ENCODE measurements at places on chromosomes 13 and 19.

- DNase-seq: no peak
Measured at GRCh38 chr13:82565201-82565600, 1317.1 kb downstream of the SLITRK1 start.

DNA sequence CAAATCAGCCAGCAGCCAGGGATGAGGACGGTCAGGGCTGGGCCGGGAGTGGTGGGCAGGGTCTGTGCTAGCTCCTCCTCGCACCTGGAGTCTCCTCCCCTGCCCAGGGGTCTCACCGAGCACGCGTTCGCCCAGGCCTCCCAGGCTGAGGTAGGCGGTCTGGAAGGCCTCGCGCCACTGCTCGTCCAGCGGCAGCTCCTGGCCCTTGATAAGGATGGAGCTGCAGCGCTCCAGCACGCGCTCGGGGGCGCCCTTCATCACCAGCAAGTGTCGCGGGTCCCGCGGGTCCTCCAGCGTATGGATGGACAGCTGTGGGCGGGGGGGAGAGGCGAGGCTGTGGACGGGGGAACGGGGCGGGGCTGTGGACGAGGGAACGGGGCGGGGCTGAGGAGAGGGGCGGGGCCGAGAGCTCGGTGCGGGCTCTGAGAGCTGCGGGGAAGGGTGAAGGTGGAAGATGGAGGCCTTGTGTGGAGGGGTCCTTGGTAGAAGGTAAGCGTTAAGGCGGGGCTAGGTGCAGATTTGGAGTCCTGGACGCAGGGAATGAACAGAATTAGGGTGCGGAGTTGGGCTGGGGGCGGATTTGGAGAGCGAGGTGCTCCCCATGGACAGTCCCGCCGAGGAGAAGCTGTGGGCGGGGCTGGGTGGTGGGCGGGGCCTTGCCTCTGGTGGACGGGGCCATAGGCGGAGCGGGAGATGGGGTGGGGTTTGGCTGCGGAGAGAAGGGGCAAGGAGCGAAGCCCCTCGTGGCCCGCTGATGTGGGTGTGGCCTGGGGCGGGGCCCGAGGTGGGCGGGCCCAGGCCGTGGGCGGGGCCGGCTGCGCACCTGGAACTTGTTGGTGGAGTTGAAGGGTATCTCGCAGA, 5.7 kb downstream of the ATP4A start:
- DNase-seq: peak; percentile 90

DNA sequence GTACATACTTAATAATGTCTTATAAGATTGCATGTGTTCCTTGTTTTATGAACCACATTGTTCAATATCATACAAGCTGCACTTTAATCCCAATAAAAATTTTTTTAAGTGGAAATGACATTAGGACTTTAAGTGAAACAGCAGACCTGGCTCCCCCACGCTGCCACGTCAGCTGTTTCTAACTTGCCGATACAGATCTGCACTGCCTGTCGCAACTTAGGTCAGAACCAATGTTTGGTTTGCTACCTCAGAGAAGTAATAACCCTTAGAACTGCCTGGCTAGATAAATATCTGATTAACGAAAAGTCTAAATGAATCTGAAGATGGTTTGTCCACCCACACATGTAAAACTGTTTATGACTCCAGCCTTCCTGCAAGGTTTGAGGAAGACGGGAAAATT, 327.5 kb upstream of the DACH1 start:
- no peak for DNase-seq

- peak; percentile 82 for DNase-seq
Measured at GRCh38 chr19:50427997-50428425, 4.7 kb upstream of the MYBPC2 start.

- DNase-seq: no peak
Measured at GRCh38 chr19:13404236-13404635, 102.0 kb downstream of the CACNA1A start.

DNA sequence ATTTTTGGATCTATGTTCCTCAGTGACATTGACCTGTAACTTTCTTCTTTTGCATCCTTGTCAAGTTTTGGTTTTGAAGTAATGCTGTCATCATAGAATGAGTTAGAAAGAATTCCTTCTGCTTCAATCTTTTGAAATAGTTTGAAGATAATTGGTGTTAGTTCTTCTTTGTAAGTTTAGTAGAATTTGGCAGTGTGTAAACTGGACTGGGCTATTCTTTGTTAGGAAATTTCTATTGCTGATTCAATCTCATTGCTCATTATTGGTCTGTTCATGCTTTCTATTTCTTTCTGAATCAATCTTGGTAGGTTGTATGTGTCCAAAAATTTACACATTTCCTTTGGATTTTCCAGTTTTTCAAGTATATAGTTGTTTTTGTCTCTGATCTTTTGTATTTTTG, 101.7 kb upstream of the SPRY2 start:
- DNase-seq: no peak

DNA sequence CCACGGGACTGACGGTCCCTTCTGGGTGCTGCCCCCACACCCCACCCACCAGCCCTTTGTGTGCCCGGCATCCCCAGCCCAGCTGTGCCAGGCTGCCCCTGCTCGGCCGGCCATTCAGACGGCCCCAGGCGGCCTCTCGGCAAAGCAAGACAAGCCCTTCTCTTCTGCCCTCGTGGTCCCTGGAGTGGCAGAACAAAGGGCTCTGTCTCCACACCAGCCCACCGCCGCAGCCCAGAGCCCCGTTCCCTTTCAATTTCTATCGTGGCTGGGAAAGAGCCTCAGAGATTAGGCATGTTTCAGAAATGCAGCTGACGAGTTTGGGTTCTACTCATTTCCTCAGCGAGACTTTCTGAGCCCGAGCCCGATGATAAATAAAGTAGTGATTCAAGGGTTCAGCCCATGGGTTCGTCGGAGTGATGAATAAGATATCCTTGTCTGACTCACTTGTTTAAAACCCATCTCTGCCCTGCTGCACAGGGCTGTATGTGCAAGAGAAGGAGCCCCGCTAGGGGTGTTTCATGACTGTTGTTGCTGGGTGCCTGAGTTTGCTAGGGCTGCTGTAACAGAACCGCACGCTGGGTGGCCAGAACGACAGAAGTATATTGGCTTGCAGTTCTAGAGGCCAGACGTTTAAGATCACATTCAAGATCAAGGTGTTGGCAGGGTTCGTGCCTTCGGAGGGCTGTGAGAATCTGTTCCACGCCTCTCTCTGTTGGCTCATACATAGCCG, 4.3 kb downstream of the MYO9B start:
- DNase-seq: peak; percentile 87

GRCh38 chr19:3184847-3185460, 776 bp upstream of the NCLN start:
- DNase-seq: peak; percentile 96

DNA sequence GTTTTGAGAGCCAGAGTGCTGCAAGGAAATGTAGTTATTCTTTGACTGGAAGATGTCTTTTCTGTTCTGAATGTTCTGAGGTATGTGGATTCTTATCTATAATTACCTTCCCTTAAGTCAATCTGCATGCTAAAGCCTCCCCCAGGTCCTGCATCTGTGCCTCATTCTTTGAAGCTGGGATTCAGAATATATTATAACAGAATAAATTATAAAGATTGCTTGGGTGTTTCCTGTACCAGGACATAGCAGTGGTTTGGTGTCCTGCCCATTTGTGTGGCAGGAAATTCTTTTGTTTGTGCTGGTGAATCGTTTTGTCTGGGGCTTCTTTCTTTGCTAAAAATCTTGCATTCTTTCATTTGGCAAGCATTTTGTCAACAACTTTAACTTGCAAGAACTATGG, 60.2 kb downstream of the ITGBL1 start:
- DNase-seq: no peak

- DNase-seq: peak; percentile 16
Measured at GRCh38 chr19:7262470-7262869, 31.7 kb downstream of the INSR start.

DNA sequence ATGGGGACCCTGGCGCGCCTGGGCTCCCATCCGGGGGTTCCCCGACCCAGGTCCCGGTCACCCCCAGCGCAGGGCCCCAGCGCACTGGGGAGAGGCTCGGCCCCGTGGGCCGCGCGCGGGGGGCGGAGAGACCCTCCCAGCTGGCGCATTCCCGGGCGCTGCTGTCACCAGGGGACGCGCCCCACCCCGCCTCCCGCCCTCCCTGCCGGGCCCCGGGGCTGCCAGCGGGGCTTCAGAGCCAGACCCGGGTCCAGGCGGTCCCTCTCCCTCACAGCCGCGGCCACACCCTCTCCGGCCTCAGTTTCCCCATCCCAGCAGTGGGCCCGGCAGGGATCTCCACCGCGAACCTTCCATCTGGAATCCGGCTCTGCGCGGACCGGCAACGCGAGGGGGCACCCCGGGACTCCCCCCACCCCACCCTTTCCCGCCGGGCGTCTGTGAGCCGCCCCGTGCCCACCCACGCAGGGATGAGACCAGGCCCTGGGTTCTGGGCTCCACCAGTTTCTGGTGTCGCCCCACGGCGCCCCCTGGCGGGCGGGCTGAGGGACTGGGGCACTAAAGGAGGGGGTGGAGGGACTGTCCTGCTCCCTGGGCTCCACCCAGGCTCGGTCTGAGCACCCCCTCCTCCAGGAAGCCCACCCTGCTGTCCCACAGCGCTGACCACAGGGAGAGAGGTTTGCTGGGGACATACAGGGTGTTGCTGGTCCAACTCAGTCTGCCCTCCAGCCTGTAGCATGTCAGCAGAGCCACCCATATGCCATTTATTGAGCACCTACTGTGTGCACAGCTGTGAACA, 878 bp upstream of the ADAMTSL5 start:
- DNase-seq: no peak

DNA sequence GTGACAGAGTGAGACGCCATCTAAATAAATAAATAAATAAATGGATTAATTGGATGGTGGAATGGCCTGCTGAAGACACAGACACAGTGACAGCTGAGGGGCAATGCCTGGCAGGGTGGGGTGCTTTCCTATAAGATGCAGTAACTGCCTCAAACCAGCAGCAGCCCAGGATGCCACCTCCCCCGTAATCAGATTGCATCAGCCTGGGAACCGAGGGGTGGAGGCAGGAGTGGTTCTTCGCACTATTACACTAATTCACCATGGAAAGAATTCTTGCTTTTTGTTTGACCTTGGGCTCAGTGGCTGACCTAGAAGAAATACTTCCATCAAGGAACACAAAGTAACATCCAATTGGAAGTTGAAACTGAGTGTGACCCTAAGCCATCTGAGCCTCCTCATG, 31.6 kb upstream of the USP12 start:
- no peak for DNase-seq

DNA sequence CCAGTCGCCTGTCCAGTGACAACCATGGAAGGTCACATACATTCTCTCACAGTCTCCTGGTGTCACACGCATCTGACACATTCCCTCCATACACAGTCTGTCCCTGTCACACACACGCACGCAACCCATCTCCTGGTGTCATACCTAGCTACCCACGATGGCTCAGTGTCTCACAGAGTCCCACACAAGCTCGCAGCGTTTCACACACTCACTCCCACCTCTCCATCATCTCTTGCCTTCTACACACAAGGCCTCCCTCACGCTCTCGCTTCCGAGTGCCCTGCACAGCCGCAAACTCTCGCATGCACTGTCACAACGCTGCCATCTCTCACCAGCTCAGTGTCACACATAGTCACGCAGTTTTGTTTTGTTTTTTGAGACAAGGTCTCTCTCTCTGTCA, 1.2 kb upstream of the GNG8 start:
- no peak for DNase-seq

- no peak for DNase-seq
Measured at GRCh38 chr19:15423130-15423529, 4.3 kb upstream of the AKAP8L start.

- DNase-seq: no peak
Measured at GRCh38 chr13:85266331-85266730, 532.9 kb downstream of the SLITRK6 start.

- DNase-seq: no peak
Measured at GRCh38 chr13:52665325-52665724, 12.7 kb downstream of the SUGT1 start.

DNA sequence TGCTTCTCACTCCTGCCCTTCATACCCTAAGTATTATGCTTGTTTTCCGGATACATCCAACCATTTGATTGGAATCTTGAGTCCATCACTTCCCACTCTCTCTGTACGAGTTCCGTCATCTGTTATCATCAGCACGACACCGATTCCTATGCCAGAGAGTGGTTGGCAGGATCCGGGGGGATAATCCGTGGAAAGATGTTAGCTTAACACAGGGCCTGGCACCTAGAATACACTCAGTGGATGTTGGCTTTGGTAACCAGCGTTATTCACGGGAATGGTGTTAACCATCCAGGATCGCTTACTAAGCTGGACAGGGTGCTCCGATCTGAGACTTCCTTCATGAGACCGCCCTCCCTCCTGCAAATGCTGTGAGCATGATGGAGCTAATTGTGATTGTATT, 12.4 kb downstream of the VSTM2B start:
- no peak for DNase-seq

- DNase-seq: peak; percentile 67
Measured at GRCh38 chr19:56866538-56866937, 26.0 kb upstream of the PEG3 start.

- no peak for DNase-seq
Measured at GRCh38 chr19:35436477-35437405, 11.3 kb upstream of the FFAR2 start.

DNA sequence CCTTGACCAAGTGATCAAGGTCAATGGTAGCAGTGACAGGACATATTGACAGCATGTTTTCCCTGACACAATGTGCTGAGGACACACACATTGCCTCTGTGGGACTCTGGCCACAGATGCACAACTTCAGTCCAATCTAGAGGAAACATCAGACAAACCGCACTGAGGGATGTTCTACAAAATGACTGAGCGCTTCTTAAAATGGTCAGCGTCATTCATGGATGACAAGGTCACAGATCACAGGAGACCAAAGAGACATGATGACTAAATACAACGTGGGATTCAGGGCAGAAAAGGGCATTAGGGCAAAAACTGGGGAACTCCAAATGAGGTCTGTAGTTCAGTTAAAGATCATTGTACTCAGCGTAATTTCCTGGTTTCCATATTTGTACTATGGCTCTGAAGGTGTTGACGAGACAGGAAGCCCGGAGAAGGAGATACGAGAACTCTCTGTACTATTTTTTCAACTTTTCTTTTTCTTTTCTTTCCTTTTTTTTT, 20.6 kb downstream of the PBX4 start:
- no peak for DNase-seq

DNA sequence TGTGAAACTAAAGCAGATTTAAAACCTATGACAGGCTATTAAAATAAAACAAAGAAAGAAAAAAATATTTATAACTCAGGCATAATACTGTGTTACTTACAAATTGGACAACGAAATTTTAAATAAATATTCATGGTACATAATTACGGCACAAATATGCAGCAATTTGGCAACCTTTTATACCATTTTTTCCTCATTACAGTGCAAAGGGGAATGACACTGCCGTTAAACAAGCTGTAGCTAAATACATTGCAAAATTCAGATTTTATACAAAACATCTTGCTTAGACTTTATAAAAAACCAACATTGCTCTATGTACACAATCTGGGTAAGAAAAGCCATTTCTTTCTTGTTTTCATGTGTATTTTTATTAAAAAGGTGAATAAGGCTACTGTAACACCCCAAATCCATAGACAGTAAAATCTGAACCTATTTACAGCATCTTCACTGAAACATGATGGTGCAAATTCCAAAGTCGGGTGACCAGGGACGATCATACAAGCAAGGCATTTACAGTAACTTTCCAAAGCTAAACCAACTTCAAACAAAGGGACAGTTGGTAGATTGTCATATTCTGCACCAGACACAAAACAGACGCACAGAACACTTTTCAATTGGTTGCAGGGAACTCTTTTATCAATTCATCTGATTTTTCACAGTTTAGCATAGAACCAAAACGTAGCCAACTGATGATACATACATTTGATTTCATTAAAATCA, 45.5 kb downstream of the EFNB2 start:
- DNase-seq: no peak

- no peak for DNase-seq
Measured at GRCh38 chr19:29760752-29761502, 45.9 kb upstream of the C19orf12 start.

Measured in retina (tissue), 1 donor.